CD4-positive, alpha-beta memory T cell (primary cell): ENCODE measurements at places on chromosomes 13 and 19.
A peak's percentile ranks its signal among the peaks of the same experiment; 100 is the strongest.

DNA sequence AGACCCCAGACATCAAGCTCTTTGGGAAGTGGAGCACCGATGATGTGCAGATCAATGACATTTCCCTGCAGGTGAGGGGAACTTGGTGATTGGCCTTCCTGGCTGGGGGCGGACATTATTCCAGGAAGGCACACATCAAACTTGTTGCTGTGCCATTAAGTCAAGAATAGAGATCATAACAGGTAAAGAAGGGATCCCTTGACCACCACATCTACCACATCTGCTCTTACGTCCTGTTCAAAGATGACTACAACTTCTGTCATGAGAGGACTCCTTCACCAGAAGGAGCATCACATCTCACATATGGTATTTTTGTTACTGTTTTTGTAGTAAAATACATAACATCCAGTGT is 1.1 kb downstream of the RPS5 start:
- no peak for DNase-seq

GRCh38 chr13:99414048-99414995 is 87.0 kb upstream of the TM9SF2 start:
- DNase-seq, result no peak

DNA sequence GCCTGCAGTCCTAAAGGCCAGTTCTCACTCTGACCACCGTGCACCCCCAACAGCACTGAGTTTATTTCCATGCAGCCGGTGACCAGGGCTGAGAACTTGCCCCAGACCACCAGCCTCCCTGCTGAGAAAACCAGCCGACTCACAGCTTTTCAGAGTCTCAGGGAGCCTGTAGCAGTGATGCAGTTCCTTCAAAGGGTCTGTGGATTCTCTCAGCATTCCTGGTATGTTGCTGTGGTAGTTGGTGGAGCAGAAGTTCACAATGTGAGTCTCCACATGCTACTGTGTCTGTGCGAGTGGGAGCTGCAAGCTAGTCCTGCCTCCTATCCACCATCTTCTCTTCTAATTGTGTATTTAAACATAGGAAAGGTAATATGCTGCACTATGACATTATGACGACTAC is 254.9 kb upstream of the KLF12 start:
- no peak for DNase-seq

- no peak for DNase-seq
These were observed 33.9 kb downstream of the ACTL9 start for GRCh38 chr19:8664671-8665057.

GRCh38 chr19:8367327-8368001 is 3.5 kb downstream of the ANGPTL4 start:
- no peak for DNase-seq

DNA sequence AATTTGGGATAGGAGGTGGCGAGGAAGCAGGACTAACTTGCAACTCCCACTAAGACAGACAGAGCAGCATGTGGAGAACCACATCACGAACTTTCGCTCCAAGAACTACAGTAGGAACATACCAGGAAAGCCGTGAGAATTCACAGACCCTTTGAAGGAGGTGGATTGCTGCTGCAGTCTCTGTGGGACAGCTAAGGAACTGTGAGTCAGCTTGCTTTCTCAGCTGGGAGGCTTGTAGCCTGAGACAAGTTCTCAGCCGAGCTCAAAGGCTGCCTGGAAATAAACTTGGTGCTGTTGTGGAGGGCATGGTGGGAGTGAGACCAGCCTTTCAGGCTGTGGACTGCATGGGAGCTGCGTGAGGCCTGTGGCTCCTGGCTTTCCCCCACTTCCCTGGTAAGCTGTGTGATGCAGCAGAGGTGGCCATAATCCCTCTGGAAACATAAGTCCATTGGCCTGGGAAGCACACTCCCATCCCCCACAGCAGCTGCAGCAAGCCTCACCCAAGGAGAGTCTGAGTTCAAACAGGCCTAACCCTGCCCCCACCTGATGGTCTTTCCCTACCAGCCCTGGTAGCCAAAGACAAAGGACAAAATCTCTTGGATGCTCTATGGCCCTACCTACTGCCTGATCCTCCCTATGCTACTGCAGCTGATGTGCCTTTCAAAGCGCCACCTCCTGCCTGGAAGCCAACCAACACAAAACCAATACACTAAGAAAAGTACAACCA is 441.1 kb upstream of the HTR2A start:
- no peak for DNase-seq

- no peak for DNase-seq
These were observed 1.6 kb downstream of the ZNF837 start for GRCh38 chr19:58379246-58379645.

GRCh38 chr13:93778548-93778947 is 551.9 kb downstream of the GPC6 start:
- DNase-seq, result no peak

DNA sequence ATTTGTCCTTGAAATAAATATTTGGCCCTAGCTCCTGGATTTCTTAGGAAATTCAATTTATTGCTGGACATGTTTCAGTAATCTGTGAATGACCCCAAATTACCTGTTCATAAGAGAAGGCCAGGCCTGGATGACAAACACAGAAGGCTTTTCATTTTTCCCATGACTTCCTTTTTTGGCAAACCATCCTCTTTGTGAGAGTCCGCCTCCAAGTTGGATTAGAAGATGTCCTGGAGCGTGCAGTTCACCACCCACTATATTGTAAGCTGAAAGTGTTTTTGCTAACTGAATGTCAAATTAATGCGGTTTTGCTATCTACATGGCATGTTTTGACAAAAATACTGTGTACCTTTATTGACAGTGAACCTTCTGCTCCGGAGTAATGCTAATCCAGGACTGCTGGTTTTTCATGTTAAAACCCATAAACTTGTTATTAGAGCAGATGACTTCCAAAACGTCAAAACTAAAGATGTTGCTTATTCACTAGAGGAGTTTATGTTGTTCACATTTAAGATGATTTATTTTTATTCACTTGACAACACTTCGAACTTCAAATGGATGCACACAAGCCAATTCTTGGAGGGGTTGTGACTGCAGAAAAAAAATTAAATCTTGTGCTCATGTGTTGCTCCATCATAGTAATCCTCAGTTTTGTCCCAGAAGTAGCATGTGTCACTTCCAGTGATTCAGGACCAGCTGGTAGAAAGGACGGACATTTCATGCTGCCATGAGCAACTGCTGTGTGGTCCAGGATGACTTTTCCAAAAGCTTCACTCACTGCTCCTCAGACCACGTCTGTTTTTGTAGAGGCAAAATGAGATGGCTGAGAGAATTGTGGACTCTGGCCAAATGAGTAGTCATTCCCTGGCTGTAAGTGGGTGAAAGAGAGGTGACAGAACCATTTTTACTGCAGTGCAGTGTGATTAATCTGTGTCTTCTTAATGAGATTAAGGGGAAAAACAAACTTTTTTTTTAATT is 71.0 kb downstream of the ITGBL1 start:
- DNase-seq, result no peak

DNA sequence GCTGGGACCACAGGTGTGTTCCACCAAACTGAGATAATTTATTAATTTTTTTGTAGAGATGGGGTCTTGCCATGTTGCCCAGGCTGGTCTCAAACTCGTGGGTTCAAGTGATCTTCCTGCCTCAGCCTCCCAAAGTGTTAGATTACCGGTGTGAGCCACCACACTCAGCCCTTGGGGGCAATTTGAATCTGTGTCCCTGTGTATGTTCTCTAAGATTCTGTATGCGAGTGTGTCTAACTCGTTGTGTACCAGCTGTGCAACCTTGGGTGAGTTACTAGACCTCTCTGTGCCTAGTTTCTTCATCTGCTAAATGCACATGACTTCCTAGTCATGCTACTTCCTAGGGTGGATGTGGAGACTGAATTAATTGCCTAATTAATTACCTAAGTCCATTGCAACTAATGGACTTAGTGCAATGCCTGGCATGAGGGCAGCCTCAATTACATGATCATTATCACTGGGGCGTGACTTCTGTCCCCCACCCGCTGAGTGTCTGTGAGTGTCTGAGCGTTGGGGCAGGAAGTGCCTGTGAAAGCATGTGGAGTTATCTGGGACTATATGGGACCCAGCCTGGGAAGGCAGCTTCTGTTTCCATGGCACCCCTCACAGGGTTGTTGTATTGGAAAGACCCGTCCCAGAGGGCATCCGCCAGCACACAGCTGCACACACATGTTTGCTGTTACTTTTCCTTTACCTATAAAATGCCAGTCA is 1.8 kb upstream of the NCCRP1 start:
- DNase-seq, result no peak

GRCh38 chr13:92560883-92561282 is 665.7 kb upstream of the GPC6 start:
- DNase-seq, result no peak

GRCh38 chr13:92681239-92681638 is 545.4 kb upstream of the GPC6 start:
- no peak for DNase-seq

GRCh38 chr13:40502236-40502635 is 164.2 kb downstream of the FOXO1 start:
- no peak for DNase-seq

DNA sequence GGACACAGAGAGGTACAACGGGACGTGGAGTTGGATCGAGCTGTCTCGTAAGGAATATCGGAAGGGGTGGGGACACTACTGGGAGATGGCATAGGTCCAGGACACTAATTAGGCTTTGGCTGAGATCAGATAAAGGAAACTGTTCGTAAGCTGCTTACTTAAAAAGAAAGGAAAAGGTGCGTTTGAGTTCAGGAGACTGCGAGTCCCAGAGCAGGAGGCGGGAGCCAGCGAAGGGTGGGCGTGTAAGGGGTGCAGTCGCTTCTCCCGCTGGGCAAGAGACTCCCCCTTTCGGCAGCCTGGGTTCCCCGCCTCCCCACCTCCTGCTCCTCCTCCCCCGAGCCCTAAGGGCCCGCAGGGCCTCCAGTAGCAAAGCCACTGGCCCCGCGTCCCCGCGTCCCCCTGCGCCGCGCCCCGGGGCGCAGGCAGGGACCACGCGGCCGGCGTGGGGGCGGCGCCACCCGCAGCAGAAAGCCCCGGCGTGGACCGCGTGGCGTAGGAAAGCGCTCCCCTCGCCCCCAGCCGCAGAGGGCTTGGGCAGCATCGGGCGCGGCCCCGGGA is 547 bp downstream of the ABCC4 start:
- DNase-seq, result peak; percentile 20

DNA sequence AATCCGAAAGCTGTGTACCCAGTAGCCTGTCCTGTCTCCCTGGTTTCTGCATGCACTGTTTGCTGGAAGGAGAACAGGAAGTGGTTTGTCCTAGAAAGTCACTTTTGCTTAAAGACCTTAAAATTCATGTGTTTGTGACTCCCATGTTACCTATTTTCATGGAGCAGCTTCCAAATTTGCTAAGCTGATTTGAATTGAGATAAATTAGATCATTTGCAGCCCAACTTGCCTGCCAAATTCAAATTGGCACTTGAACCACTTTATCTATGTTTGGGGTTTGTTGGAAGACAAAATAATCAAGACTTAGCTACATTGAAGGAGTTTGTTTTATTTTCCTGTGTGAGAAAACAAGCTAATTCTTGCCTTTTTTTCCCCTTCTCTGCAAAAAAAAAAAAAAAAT is 532.5 kb downstream of the DIAPH3 start:
- no peak for DNase-seq

GRCh38 chr13:59230484-59231264 is 933.1 kb downstream of the DIAPH3 start:
- DNase-seq, result no peak

GRCh38 chr13:36820222-36820621 is 1.2 kb downstream of the RFXAP start:
- no peak for DNase-seq

GRCh38 chr19:31408460-31409124 is 59.4 kb upstream of the TSHZ3 start:
- DNase-seq, result no peak

DNA sequence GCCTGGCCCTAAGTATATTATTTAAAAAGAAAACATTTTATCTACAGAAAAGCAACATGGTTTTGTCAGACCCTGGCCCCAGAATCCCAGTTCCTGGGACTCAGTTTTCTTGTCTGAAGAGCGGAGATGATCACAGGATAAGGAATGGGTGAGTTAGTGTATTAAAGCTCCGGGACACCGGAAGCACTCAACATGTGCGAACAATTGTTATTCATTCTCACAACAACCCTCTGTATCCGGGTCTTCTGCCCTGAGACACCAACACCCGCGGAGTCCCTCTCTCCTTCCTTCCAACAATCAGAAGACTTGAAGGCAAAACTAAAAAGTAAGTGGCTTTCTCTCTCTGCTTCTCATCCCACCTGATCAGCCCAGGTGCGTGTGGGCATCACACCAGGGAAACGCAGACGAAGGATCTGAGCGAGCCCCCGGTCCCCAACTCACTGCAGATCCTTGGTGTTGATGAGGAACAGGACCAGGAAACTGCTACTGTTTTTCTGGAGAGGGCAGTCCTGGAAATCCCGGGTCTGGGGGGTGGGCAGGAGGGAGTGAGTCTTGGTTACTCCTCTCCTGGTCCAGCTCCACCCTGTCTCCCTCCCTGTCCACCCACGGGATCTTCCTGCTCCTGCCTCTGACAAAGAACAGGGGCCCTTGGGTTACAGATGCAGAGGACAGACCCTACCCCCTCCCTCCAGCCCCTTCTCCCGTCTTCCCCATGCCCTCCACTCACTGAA is 2.0 kb downstream of the GPR108 start:
- DNase-seq, result no peak

GRCh38 chr13:20291037-20291436 is 58.9 kb upstream of the GJB6 start:
- no peak for DNase-seq

DNA sequence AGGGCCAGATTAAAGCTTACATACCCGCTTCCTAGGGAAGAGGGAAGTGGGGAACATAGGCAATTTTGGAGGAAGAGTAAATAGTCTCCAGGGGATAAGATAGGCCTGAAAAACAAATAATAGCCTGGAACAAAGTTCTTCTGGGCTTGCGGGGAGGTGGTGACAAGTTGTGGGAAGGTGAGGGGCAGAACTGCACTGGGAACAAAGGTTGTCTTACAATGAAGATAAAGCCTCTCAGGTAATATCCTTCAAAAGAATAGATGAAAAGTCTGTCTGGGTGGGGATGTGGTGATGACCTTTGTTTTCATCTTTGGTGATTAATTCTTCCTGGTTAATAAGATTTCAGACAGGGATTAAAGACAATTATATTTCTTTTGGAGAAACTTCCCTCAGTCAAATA is 68.8 kb downstream of the CBY2 start:
- DNase-seq, result no peak

GRCh38 chr19:18388100-18388959 is 2.4 kb downstream of the GDF15 start:
- DNase-seq, result peak; percentile 63

DNA sequence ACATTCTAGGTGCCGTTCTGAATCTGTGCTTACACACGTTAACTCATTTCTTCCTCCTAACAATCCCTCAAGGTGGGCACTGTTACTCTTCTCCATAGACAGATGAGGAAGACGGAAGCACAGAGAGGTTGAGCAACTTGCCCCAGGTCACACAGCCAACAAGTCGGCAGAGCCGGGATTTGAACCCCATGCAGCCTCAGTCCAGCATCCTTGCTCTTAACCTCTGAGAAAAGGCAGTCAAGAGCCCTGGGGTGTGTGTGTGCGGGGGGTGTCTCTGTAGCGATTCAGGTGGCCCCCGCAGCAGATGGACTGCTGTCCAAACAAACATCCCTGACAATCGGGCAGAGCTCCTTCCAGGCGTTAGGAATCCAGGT is 6.3 kb downstream of the PTPRS start:
- DNase-seq, result no peak
